ENCODE measurements at places on chromosomes 3 and 15. TPM values are rescaled to one million over a fixed set of nuclear protein-coding genes. Genes with fewer than 3 reads are reported as not detected.

DNA sequence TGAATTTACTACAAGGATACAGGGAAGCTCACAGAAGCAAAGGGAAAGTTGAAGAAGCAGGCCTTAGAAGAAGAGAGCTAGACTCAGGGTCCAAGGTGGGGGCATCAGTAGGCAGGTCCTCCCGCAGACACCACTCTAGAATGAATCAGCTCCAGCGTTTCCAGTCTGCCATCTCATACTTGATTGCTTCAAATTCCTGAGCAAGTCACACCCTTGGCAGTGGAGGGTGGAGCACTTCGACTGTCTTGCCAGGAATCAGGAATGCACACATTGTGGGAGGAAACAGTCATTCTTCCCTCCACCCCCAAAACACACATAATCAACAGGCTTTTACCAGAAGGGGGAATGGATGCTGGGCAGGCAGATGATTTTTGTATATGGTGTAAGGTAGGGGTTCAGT lies 78.5 kb downstream of the CHCHD6 start:
- peak; percentile 92 for DNase-seq

- DNase-seq: no peak
Measured at GRCh38 chr3:30428251-30428650, 178.2 kb upstream of the TGFBR2 start.

GRCh38 chr3:17423786-17424536 lies 318.5 kb downstream of the TBC1D5 start:
- no peak for DNase-seq

Gene RTP3
- not detected for polyA plus RNA-seq

Gene ARPIN
- polyA plus RNA-seq: 6.2 TPM

Data from keratinocyte (primary cell).